GM19239 (cell line): ENCODE measurements at places on chromosomes 7 and 10.

DNA sequence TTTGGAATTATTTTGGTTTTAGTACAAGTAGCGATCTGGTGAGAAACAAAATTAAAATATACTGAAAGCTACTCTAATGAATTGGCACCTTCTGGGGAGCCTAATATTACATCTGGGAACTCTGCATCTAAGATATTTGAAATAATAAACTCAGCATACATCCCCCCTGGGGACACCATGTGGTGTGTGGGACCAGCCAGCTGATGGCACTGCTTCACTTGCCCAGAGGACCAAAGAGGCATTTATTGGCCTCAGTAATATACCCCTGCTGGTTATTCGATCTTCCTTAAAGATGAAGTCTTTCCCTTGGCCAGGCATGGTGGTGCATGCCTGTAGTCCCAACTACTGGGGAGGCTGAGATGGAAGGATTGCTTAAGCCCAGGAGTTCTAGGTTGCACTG lies 195.1 kb upstream of the AUTS2 start:
- DNase-seq: no peak

GRCh38 chr7:128076796-128077271 lies 45.6 kb upstream of the LRRC4 start:
- DNase-seq: no peak

DNA sequence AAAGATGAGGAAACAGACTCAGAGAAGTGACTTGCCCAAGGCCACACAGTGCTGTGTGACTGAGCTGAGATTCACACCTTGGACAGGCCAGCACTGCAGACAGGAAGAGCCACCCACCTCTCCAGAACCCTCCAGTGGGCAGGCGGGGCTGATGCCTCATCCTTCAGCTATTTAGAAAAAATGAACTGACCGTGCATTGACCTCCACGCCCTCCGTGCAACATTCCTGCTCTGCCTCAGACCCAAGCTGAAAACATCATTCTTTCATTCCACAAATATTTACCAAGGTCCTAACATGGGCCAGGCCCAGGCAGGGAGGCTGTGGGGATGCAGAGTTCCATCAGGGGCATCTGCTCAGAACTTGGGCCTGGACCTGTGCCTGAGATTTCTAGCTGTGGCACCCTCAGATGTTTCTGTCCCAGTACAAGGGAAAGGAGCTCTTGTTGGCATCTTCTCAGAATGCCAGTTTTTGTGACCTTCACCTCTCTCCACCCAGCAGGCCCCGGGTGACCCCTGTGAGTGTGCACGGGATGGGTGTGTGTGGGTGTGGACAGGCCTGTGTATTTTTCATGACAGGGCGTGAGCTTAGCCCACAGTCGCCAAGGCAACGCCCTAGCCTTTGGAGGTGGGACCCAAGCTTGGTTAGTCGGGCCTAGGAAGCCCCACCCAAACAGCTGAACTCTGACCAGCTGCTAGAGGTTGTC lies 6.5 kb downstream of the VSIR start:
- no peak for DNase-seq

GRCh38 chr7:157234271-157234670 lies 95.5 kb downstream of the UBE3C start:
- no peak for DNase-seq

GRCh38 chr7:816751-817671 lies 15.3 kb upstream of the SUN1 start:
- DNase-seq: no peak

DNA sequence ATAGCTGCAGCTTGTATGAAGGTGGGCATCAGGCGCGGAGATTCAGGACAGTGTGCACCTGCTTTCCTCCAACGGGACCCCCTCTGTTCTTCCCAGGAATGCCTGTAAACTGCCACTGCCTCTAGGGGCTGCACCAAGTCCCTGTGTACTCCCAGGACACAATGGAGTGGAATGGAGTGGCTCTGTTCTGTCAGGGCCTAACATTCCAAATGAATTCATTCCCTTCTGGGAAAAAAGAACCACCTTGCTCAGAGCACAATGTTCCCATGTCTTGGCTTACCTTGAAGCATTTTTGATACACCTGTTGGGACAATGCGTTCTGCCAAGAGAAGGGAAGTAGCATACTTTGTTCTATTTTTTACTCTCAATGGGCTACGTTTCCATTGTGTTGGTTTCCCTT lies 339.4 kb downstream of the FRMD4A start:
- DNase-seq: no peak

DNA sequence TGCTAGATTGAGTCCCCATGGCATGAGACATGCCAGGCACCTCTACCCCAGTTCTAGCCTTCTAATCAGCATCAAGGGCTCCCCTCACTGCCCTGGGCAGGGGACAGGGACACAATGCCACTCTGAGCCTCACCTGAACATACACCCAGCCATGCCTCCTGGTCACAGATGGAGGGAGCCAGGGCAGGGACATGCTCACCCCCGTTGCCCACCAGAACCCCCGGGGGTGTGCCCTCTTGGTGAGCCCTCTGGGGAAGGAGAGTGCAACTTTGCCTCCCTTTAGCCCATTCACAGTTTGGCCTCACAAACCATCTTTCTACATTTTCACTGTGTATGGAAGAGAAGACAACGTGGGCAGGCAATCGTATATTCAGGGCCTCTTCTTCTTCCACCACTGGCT lies 167.2 kb downstream of the LCOR start:
- no peak for DNase-seq

DNA sequence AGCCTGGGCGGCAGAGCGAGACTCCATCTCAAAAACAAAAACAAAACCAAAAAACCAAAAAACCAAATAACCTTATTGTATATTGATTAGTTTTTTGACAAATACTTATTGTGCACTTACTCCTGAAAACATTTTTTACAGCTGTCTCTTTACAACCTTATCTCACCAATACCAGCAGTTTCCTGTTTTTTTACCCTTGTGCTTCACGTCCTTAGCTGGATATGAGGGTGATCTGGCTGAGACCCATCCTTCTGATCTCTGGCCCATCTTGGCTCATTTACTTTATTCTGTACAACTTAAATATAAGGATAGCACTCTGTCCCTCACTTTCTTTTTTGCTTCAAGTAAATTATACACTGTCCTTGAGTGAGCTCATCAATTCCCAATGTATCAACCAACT lies 104.6 kb upstream of the DNAJB12 start:
- no peak for DNase-seq

GRCh38 chr7:50707236-50708006 lies 75.3 kb downstream of the GRB10 start:
- DNase-seq: no peak

GRCh38 chr10:14758994-14759664 lies 15.6 kb downstream of the FAM107B start:
- no peak for DNase-seq

DNA sequence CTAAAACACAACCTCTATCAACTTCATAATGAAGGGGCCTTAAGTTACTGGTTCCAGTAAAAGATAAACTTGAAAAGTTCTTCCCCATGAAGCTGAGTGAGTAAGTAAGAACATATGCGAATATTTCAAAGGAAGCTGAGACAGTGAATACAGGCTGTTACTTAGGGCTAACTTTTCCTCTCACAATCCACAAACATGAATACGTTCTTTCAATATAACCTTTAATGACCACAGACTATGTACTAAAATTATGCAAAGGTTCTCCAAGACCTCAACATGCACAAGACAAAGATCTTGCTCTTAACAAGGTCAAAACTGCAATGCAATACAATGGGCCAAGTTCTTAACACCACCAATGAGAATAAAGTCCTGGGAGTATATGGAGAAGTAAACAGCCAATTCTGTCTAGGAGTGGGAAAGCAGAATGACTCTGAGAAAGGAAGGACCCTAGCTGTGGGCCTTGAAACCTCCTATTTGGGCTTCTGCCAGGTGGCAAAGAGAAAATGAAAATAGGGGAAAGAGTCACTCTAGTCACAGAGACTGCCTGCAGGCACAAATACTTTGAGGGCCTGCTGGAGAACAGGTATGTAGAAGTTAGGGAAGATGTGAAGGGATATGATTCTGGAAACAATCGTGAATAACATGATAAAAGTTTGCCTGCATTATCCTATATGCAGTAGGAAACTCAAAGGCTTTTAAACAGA lies 43.7 kb downstream of the OSBPL3 start:
- peak; percentile 28 for DNase-seq
